ENCODE measurements at places on chromosomes 12 and 14.
A peak's percentile ranks its signal among the peaks of the same experiment; 100 is the strongest.

GRCh38 chr14:73576391-73576790, 7.4 kb downstream of the ACOT2 start:
- no peak for DNase-seq

GRCh38 chr12:88298761-88299242, 156.7 kb downstream of the TMTC3 start:
- no peak for DNase-seq

DNA sequence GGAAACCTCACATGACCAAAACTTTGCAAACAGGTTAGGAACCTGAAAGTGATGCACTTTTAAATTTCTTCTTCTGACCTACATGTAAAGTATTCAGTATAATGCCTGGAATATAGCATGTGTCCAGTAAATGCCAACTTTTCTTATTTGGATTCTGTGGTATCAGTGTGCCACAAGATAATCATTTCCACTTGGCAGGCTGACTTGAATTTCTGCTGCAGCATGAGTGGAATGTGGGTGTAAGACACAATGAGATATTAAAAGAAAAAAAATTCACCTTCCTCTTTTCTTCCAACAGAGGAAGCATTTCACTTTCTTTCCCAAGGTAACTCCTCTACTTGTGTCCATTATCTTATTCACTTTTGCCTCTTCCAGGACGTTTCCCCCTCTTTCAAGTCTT, 141.9 kb upstream of the PRKD1 start:
- DNase-seq, result no peak

DNA sequence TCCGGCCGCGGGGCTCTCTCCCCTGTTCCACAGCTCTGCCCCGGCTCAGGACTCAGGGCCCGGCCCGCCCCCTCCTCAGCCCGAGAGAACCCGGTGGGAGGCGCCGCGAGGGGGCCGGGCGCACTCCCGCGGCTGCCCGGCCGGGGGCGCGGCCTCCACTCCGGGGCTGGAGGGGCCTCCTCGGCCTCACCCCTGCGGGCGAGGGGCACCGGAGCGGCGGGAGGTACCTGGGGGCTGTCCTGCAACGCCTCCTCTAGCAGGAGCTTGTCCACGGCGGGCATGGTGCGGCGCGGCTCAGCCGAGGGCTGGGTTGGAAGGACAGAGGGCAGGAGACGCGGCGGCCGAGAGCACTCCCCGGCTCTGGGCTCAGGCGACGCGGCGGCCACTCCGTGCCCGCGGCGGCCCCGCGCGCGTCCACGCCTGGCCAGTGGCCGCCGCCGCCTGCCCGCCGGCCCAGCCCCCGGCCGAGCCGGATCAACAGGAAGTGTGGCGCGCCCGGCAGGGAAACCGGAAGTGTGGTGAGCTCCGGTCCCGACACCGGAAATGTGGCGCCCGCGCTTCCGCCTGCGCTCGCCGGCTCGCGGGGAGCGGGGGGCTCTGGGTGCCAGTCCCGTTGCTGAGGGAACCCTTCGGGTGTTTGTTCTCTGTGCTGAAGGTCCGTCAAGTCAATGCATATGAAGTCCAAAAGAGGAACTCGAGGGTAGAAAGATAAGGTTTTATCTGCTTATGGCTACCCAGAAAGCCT, at the start of gene APPL2:
TSS of gene APPL2 (minus strand) at position 443 of the 745 bp plus-strand sequence. CDS start at position 281, 162 bp downstream.
- peak; percentile 97 for DNase-seq

- no peak for DNase-seq
Observed at GRCh38 chr14:39102265-39102968, 618 bp downstream of the SEC23A start.

- DNase-seq, result no peak
Observed at GRCh38 chr12:111363578-111363977, 5.3 kb downstream of the PHETA1 start.

DNA sequence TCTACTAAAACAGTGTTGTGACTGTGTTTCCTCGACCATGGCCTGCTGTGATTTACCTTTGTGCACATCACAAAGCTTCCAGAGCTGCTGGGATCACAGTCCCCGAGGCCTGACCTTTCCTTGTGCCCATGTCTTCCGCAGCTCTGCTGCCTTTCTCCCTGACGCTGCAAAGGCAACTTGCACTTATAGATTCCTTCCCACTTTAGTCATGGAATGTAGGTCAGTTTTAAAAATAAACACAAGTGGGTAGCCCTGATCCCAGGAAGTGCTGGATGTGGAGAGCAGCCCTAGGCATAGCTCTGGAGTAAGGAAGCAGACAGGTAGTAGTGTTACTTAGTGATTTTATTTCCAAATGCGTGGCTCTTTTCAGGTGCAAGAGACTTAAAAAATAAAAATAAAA, 825.7 kb downstream of the AACS start:
- DNase-seq, result no peak

GRCh38 chr12:79773896-79774295, 83.1 kb upstream of the PAWR start:
- DNase-seq, result no peak

- DNase-seq, result no peak
Observed at GRCh38 chr14:91708795-91709194, 23.1 kb downstream of the CATSPERB start.

- DNase-seq, result no peak
Observed at GRCh38 chr14:20583908-20584307, 3.9 kb downstream of the RNASE11 start.

DNA sequence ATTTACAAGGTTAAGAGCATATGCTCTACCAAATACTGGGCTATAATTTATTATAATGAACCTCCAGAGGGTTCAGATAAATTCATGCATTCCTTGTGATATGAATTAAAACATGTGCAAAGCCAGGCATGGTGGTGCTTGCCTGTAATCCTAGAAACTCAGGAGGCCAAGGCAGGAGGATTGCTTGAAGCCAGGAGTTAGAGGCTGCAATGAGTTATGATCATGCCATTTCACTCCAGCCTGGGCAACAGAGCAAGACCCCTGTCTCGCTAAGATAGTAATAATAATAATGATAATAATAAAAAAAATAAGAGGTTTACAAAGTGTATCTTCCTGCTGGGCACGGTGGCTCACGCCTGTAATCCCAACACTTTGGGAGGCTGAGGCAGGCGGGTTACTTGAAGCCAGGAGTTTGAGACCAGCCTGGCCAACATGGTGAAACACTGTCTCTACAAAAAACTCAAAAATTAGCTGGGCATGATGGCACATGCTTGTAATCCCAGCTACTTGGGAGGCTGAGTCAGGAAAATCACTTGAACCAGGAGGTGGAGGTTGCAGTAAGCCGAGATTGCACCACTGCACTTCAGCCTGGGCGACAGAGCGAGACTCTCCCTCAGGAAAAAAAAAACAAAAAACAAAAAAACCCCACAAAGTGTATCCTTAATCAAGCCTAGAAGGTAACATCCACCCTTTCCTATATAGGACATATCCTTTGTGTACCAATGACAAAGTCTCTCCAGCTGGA, 7.3 kb upstream of the CS start:
- DNase-seq, result no peak

DNA sequence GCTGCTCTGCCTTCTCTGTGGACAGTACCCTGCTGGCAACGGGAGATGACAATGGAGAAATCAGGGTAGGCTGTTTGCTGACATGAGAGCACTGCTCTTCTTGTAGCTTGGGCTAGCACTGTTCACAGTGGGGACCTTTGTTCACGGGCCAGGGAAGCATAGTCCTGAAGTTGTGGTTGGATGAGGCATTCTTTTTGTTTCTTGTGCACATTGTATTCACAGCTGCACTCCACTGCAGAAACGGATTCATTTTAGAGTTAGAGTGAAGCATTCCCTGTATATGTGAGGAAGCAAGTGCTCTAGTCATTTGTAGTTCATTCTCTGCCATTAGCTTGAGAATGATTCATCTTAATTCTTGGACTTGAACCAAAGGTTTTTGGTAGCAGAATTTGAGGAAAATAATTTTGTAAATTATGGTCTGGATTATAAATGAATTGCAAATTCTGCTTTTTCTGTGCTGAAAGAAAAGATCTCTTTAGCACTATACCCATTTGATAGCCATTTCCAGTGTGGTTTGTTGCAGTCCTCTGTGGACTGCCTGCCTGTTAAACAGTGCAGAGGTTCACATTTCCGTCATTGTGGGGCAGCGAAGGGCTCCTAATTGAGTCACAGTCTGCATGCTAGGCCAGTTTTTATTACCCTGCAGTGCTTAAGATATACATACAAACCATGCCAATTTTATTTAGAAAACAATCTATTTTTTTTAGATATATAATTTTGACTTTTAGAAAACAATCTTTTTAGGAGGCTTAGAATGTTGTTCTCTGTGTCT, 80.6 kb downstream of the APAF1 start:
- DNase-seq, result no peak

DNA sequence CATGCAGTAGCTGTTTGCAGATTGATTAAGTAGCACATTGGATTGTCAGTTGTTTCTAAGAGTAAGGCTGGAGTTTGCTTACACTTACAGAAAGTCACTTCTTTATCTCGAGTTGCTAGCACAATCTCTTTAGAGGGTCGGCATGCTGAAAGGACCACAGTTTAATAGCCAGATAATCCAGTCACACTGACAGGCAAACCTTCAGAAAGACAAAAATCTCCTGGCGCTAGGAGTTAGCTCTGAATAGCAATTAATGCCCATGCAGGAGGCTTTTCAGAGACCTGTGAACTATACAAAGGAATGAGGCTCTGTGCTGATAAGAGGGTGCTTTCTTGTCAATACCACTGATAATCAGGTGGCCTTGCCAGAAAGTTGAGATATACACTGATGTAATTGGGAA, 1043.0 kb downstream of the AACS start:
- DNase-seq, result no peak

- no peak for DNase-seq
Observed at GRCh38 chr14:51609955-51610283, 41.8 kb upstream of the FRMD6 start.

GRCh38 chr12:7101047-7101693, 7.8 kb downstream of the C1RL start:
- no peak for DNase-seq

GRCh38 chr14:94679937-94680861, 68.0 kb downstream of the SERPINA3 start:
- peak; percentile 63 for DNase-seq

DNA sequence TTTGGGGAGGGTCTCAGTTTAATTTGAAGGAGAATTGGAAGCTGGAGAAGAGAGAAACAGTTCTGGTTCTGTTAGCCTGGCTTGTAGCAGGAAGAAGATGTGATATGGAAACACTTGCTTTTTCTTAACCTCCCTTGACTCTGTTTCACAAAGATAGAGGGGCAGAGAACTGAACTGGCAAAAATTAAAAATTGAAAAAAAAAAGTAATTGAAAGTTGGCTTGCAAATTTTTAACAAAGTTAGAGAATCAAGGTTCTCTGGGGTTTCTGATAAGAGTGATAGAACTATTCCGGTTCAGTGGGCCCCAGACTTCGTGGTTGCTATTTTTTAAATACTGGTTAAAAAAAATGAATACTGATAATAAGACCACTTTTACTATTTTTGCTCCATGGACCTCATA, 2.8 kb downstream of the CRADD start:
- no peak for DNase-seq

DNA sequence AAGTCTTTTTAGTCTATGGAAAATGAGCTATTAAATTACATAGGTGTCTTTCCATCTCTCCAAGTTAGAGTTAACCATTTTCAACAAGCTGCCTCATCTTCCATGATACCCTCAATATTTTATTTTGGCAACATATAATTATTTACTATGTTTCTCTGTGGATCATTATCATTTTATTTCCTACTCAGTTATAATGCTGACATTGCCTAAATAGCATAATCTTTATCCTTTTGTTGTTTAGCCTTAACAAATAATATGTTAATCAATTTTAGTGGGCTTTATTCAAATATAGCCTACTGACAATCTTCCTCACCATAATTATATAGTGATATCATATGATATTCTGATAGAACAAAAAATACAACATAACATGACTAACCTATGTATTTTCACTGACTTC, 1044.8 kb upstream of the FOXG1 start:
- DNase-seq, result no peak

DNA sequence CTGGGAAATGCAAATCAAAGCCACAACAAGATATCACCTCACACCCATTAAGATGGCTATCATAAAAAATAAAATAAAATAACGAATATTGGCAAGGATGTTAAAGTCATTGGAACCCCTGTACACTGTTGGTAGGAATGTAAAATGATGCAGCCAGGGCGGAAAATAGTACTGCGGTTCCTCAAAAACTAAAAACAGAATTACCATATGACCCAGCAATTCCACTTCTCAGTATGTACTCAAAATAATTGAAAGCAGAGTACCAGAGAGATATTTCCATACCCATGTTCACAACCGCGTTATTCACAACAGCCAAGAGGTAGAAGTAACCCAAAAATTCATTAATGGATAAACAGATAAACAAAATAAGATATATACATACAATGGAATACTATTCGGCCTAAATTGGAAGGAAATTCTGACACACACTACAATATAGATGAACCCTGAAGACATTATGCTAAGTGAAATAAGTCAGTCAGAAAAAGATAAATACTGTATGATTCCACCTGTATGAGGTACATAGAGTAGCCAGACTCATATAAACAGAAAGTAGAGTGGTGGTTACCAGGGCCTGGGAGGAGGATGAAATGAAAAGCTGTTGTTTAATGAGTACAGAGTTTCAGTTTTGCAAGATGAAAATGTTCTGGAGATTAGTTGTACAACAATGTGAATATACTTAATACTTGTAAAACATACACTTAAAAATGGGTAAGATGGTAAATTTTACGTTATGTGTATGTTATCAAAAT, 84.6 kb downstream of the TXNDC16 start:
- no peak for DNase-seq

GRCh38 chr12:12872934-12873275, 18.5 kb upstream of the GPRC5A start:
- no peak for DNase-seq

GRCh38 chr14:103196716-103197115, 73.5 kb downstream of the TNFAIP2 start:
- DNase-seq, result no peak

GRCh38 chr14:77185093-77185465, 3.5 kb downstream of the TMEM63C start:
- DNase-seq, result no peak

DNA sequence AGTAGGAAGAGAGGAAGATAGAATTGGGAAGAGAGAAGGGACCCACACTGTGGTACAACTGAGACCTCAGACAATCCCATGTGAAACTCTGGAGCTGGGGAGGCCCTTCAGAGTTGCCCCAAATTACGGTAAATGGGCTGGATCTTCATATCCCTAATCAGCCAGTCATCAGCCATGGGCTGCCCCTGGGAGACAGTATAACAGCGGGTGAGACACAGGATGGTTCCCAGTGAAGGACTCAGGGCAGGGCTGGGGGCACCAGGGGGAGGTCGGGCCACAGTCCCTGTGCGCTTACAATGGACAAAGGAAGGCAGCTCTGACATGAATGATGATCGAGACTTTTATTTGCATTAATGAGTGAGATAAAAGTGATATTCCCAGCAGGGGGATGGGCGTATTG, 74.2 kb upstream of the BDKRB2 start:
- DNase-seq, result no peak

- no peak for DNase-seq
Observed at GRCh38 chr14:71139294-71139946, 232.2 kb downstream of the PCNX1 start.

DNA sequence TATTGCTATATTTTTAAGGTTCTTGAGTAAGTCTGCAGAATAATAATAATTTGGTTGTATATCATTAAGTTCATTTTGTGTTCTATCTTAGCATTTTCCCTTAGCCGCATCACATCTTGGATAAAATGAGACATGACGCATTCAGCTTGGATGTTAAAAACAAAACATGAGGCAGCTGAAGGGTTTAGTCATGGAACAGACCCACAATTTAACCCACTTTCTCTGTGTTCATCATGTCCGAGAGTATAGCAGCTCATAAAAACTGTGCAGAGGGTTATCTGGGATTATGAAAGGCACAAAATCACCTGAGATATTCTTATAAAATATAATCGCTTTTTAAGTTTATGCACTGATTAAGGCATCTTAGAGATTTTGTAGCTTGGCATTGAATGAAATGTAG, 219.3 kb downstream of the TRHDE start:
- no peak for DNase-seq

- DNase-seq, result peak; percentile 81
Observed at GRCh38 chr12:47391566-47391965, 311.8 kb upstream of the AMIGO2 start.

Measured in spleen (tissue), 13 donors.